ENCODE measurements at places on chromosomes 7 and 10. TPM values are rescaled to one million over a fixed set of nuclear protein-coding genes. Genes with fewer than 3 reads are reported as not detected.

ERV3-1 gene
- 7.7 TPM for total RNA-seq

ITIH5 gene
- not detected for total RNA-seq

LIPK gene
- total RNA-seq = not detected

CFAP58 gene
- total RNA-seq = 0.21 TPM

MUC12 gene
- total RNA-seq = 0.44 TPM

AGAP6 gene
- 15.1 TPM for total RNA-seq

SLC4A2 gene
- 120 TPM for total RNA-seq

Data from activated CD8-positive, alpha-beta memory T cell treated with anti-CD3 and anti-CD28 coated beads for 36 hours (primary cell).